ENCODE measurements at places on chromosomes 16 and 17.

- no peak for DNase-seq
Measured at GRCh38 chr16:6947291-6947690, 385.4 kb upstream of the RBFOX1 start.

DNA sequence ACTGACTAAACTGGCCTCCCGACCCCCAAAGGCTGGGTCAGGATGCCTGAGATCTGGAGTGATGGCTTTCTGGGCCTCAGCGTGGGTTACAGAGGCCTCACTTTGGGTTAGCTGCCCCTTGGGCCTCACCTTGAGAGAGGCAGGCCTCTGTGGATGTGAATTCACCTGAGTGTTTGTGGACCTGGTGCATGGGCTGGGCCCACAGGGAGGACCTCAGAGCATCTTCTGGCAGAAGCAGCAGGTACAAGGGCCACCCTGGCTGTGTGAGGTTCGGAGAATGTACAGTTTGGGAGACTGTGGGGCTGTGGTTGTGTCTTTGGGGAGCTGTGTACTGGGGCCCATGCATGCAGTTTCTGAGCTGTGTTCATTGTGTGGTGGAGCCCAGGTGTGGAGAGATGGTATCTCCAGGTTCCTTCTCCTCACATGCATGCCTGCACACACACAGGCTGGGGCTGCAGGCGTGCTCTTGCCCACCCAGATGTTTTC is 18.3 kb downstream of the RARA start:
- DNase-seq: no peak

DNA sequence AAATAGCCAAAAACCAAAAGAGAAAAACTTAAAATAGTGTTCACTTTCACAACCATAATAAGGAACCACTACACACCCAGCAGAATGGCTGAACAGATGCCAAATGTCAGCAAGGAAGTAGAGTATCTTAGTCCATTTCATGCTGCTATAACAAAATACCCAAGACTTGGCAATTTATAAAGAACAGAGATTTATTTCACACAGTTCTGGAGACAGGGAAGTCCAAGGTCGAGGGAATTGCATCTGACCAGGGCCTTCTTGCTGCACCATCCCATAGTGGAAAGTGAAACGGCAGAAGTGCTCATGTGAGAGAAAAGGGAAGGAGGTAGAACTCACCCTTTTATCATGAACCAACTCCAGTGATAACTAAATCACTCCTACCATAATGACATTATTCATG is 33.8 kb upstream of the CCL22 start:
- no peak for DNase-seq

DNA sequence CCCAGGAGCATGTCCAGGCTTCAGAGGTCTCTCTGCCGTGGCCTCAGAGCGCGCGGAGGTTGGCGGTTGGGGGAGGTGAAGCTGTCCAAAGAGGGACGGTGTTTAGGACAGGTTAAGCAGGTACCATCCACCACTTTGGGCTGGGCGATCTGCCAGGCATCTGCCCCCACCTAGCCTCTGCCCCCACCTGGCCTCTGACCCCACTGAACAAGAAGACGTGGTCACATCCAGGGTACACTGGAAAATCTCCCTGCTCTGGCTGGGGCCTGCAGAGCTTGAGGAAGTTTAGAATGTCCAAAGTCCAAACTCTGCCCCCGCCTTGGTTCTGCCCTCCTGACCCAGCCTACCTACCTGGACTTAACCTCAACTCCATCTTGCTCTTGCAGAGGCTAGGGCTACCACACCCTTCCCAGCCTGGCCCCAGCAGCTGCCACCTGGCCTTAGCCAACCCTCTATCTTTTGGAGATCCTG is 1.6 kb downstream of the ITGA3 start:
- DNase-seq: no peak

GRCh38 chr17:18344021-18344420 is 19.3 kb downstream of the SHMT1 start:
- DNase-seq: no peak

DNA sequence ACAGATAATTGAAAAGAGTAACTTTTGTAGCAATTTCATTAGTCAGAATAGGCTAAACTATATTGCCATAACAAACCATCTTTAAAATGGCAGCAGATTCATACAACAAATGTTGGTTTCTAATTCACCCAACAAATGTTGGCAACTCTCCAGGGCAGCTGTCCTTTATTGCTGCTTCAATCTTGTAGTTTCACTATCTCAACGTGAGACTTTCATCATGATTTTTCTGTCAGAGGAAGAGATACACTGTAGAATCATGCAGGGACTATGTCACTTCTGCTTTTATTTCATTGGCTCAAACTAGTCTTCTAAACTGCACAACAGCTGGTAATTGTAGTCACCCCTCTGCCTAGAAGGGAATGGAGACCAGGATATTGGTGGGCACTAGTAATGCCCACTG is 174.2 kb downstream of the TANC2 start:
- no peak for DNase-seq

DNA sequence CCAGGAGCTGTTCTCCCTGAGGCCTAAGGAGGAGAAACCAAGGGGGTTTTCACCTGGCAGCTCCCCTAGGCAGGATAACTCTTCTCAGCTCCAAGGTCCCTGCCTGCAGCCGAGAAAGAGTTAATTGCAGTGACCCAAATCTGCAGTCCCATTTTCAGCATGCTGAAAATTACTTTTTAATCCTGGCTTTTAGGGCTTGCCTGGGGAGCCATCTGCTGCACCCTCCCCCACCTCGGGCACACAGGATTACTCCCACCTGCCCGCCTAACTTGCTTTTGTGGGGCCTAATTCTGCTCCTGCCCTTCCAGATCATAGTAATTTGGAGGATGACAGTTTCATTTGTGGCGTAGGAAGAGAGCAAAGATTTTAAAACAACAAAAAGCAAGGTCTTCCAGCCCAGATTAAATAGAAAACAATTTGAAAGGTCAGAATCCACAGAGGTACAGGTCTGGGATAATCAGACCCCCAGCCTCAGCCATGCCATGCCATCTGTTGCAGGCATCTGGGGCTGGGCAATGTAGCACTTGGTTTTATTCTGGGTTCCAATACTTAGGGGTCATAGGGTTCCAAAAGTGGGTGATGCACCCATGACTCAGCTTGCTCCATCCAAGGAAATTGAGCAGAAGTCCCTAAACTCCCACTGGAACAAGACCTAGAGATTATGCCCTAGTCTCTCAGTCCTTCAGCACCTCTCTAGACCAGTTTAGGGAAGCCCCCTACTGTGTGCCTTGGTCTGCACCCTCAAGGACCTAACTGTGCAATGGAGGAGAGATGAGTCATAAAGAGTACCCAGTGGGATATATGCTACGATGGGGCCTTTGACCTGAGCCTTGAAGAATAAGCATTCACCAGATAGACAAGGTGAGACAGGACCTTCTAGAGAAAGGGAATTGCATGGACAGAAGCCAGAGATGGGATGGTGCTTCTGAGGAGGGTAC is 64.5 kb upstream of the NLK start:
- DNase-seq: no peak

GRCh38 chr17:39627712-39628516 is 1.2 kb downstream of the PPP1R1B start:
- no peak for DNase-seq

DNA sequence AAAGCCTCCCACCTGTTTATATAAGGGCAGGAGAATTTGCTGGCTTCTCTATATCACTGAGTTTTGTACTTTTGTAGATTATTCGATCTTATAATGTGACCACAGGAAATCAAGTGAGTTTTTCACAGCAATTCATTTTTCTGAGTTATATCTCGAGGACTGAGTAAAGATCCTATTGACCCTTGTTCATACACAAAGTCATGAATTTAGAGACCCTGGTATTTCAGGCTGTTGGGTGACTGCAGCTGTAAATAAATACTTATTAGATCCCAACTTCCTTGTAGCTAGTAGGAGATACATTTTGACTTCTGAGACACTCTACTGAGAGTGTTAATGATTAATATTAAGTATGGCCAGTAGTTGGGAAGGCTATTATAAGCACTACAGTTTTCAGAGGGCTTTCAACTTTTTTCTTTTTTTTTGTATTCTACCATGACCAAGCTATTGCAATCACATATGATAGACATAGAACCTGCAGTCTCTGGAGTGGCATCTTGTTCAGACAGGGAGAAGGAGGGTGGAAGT is 3.2 kb upstream of the KRT20 start:
- DNase-seq: no peak

- no peak for DNase-seq
Measured at GRCh38 chr16:4385789-4386450, 14.3 kb downstream of the VASN start.

DNA sequence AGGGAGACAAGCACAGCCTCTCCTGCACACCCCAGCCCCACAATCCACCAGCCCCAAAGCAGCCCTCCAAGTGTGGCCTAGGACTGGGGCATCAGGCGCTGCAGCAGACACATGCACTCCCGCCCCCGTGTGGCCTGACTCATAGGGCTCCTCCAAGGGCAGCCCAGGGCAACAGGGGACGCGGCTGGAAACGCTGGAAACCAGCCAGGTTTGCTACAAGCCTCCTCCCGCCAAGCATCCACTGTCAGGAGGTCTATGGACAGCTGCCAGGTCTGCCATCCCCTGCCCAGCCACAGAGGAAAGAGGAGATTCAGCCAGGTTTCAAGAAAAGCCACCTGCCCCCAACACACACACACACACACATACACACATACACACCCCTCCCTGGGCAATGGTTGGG is 25.8 kb downstream of the SRCIN1 start:
- DNase-seq: no peak

DNA sequence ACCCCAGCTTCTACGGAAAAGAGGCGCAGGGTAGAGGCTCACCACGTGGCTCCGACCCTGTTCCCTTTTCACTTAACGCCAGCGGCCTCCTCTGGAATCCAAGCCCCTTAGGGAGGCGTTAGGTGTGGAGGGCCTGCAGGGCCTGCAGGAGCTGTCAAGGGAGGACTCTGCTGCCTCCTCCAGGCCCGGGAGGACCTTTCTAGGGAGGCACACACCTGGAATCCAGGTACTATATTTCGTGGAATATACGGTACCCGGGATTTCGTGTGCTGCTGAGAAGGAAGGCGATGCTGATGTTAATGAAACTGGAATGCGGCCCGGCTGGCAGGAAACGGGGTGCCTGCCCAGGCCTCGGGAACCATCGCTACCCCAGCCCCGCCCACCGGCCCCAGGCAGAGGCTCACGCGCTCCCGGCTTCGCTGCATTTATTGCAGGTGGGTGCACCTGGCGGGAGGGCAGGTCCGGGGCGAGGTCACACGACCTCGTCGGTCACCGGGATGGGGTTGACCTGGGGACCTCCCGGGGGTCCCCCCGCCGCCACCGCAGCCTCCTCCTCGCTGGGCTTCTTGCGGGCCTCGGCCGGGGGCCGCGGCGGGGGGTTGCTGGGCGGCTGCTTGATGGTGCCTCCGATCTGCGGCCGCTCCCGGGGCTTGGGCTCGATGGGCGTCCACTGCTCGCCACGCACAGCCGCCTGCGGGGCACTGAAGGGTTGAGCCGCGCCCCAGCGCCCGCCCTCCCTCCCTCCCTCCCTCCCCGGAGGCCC is 4.7 kb downstream of the IL17C start:
- DNase-seq: no peak

DNA sequence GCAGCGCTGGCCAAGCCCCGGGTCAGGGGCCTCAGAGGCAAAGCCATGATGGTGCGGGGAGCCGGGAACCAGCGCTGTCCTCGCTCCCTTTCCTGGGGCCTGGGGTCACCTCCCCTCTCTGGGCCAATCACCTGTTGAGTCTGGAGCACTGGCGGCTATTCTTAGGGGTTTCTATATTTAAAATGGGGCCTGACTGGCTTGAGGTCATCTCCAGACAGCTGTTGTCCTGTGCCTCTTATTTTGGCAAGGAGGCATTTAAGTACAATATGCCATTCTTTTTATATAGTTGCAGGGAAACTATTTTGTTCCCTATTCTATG is at the start of gene COX6A2:
TSS of gene COX6A2 (minus strand) at position 82 of the 319 bp plus-strand sequence. CDS start at position 47, 35 bp downstream.
- no peak for DNase-seq

GRCh38 chr17:19460700-19461099 is 49.7 kb downstream of the RNF112 start:
- DNase-seq: no peak

- no peak for DNase-seq
Measured at GRCh38 chr16:88333848-88334777, 48.6 kb upstream of the ZNF469 start.

DNA sequence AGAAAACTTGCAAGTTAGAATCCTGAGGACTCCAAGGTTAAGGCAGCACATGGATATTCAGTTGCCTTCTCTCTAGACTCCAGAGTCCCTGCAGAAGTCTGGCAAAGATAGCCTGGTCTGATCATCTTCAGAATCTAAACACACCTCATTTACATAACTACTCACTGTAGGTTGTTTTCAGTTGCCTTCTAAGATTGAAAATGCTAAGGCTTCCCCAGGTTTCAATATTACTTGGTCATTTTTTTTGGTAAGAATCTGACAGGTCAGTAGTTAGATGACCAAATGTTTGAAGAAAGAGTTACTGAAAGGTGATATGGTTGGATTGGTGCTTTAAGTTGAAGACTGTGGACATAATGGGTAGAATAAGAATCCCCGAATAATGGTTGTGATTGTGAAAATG is 205.4 kb upstream of the KCNJ16 start:
- no peak for DNase-seq

DNA sequence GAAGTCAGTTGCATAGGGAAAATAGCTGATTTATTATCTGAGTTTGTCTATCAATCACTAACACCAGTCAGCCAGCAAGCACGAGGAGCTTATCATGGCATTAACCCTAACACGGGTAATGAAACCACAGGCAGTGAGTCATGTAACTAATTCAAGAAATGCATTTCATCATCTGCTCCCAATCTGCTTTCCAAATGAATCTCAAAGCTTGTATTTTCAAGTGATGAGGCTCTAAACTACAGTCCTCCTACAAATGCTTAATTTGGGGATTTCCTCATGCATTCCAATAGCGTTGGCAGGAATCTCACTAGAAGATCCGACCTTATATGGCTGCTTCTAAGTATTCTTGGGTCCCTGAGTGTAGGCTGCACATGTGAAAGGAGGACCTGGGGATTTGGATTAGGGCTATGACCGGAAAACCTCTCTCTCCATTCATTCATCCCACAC is 118.4 kb upstream of the HSBP1 start:
- DNase-seq: no peak

DNA sequence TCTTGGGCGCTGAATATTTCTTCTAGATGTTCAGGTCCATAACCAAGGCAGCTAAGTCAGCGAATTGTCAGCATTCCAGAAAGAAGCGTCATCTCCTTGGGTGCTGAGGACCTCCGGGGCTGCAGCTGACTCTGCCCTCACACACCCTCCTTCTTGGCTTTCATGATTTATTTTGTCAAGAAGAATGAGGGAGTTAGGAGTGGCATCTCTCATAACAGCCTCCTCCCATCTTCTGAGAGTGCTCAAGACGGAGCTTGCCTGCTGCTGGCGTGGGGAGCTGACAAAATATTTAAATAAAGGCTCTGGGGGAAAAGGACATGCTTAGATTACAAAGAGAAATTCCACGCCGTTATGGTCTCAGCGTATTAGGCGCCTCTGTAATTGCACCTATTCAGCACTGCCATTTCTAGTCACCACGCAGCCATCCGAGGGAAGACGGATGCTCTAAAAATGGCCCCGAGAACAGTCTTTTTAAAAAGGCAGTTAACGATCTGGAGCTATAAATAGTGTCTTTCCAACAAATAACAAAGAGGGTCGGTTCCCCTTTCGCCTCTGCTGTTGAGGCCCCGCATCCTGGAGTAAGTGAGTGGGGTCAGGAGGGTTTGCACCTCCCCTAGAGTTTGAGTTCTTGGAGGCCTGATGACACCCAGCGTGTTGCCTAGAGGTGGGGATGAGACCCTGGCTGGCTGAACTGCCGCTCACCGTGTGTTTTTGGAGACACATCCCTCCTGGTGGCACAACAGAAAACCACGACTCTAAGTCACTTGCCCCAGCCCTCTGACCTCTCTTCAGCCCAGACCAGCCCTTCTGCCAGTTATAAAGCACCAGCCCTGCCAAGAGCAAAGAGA is 187.0 kb downstream of the CCDC182 start:
- peak; percentile 71 for DNase-seq
